ENCODE measurements at places on chromosomes 16 and 17. TPM values are rescaled to one million over a fixed set of nuclear protein-coding genes. Genes with fewer than 3 reads are reported as not detected.

The TP53TG3C gene
- 0.58 TPM for total RNA-seq

The CCT6B gene
- 2.6 TPM for total RNA-seq

The TIMP2 gene
- 91.8 TPM for total RNA-seq

The PRAC1 gene
- not detected for total RNA-seq
